Stimulated activated naive CD8-positive, alpha-beta T cell treated with anti-CD3 and anti-CD28 coated beads, Interleukin-15, Interleukin-2, amounts not matched to agents 100 U/mL and 50 U/mL, for 24 hours (primary cell): ENCODE measurements at places on chromosomes 3 and 15.

DNA sequence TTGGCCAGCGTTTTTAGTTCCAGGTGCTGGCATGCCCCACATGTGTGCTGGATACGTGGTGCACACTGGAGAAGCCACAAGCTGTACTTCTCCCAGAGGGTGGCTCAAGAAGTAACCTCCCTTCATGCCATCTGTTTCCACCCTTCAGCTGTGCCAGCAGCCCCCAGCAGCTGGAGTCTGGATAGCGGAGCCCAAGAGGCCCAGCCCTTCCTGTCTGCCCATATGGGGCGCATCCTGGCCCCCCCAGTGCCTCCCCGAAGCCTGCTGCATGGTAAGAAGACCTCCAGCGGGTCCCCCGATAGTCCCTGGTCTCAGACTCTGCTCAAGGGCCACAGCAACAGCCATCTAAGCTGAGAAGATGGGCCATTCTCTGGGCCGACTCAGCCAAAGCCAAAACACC lies 5.8 kb upstream of the MANF start:
- DNase-seq, result no peak

DNA sequence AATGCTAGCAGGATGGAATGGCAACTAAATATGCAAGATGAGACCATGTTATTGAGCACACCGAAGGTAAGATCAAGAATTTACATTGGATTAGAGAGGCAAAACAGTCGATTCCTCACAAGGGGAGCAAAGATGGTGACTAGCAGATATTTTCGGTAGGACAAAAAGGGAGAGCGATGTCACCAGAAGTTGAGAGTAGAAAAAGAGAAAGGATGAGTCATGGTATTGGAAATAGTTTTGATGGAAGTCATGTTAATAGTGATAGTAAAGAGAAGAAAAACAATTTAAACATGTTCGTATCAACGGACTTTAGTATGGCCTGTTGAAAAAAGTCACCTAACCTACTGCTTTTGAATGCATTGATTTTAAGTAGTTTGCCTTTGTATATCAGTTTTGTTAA lies 55.0 kb downstream of the UBE2E2 start:
- DNase-seq, result no peak

DNA sequence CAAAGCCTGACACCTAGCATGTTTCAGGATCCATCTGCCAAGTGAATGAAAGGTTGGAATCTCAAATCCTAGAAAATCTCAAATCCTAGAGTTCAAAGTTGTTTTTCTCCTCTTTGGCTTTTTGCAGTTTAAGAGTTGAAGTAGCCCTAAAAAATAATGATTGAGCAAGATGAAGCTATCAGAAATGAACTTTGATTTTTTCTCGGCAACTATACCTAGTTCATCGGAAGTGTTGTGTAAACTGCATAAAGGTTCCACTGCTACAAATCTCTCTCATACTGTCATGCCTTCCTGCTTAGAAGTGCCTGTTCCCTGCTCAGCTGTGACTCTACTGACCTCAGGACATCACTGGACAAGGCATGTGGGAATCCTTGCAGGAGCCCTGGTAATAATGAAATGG lies 35.8 kb upstream of the FOXB1 start:
- no peak for DNase-seq

GRCh38 chr3:176590722-176591121 lies 606.6 kb downstream of the TBL1XR1 start:
- no peak for DNase-seq

GRCh38 chr15:101563176-101563796 lies 73.8 kb upstream of the PCSK6 start:
- no peak for DNase-seq

GRCh38 chr3:9167222-9167621 lies 82.2 kb downstream of the SRGAP3 start:
- no peak for DNase-seq

DNA sequence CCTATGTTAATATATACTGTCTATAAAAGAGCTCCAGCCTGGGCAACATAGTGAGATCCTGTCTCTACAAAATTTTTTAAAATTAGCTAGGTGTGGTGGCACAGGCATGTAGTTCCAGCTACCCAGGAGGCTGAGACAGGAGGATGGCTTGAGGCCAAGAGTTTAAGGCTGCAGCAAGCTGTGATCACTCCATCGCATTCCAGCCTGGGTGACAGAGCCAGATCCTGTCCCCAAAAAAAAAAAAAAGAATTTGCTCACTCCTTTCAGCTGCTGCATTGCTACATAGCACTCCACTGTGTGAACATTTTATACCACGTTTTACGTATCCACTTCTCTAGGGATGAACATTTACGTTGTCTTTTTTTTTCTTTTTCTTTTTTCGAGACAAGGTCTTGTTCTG lies 6.0 kb upstream of the TSEN2 start:
- DNase-seq, result no peak

DNA sequence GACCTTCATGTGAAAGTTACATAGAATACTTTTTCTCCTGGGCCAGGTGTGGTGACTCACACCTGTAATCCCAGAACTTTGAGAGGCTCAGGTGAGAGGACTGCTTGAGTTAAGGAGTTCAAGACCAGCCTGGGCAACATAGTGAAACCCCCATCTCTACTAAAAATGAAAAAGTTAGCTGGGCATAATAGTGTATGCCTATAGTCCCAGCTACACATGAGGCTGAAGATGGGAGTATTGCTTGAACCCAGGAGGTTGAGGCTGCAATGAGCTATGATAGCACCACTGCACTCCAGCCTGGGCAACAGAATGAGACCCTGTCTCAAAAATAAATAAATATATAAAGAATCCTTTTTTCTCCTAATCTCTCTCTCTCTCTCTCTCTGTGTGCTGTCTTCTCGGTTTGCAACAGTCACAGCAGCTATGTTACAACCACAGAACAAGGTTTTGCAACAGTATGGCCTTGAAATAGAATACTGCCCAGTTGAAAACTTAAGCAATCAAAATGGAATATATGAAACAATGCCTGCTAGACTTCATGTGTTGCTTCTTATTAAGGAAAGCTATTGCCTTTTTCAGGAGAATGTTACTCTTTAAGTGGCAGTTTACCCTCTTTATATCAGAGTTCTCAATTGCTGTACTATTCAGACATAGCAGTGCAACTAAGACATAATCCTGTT lies 12.3 kb upstream of the DENND4A start:
- no peak for DNase-seq
